ENCODE measurements at places on chromosomes 2 and 18. TPM values are rescaled to one million over a fixed set of nuclear protein-coding genes. Genes with fewer than 3 reads are reported as not detected.

The LYPD1 gene
- total RNA-seq: 12.3 TPM

The LYPD6B gene
- total RNA-seq: not detected

The DYNC1I2 gene
- total RNA-seq: 68.9 TPM

The CREB1 gene
- 21.0 TPM for total RNA-seq

The UBXN2A gene
- 20.5 TPM for total RNA-seq

The GPC1 gene
- total RNA-seq: 191 TPM

All from A549 treated with CpdA at 1 μM for 4 hours (cell line).